ENCODE measurements at places on chromosomes 2 and 18. TPM values are rescaled to one million over a fixed set of nuclear protein-coding genes. Genes with fewer than 3 reads are reported as not detected.

DNA sequence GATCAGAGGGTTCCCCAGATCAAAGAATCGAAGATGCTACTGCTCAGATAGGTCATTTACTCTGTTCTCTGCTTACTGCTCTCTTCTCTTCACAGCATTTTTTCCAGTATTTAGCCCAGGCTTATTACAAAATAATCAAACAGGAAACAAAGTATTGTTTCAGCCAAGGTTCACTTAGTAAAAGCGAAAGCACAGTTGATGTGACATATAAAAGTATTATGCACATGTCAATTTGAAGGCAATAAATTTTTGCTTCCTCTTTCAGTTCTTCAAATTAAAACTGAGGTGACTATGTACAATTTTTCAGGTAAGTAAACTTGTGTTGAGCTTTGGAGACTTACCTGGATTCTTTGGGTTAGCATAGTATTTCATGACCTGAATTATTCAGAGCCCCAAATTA lies 262.8 kb upstream of the CHST9 start:
- no peak for ATAC-seq

- ATAC-seq: no peak
These were observed 52.5 kb upstream of the SALL3 start for GRCh38 chr18:78927156-78927555.

- ATAC-seq: peak; percentile 63
These were observed 3.1 kb downstream of the WNT10A start for GRCh38 chr2:218883491-218884490.

Gene DAW1
- not detected for total RNA-seq

DNA sequence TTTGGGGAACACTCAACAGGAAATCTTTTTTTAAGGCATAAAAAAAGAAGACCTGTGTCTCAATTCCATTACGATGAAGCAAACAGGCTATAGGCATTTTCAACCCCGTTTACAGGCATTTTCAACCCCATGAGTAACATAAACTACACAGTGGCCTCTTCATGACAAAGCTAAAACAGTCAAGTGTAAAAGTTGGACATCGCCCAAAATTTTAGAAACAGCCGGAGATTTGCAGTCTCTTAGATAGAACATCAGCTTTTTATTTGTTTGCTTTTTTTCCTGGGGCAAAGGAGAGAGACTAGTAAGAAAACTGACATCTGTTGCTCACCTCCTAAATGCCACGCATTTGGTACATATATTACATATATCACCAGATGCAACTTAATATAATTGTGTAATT lies 173.7 kb downstream of the CMPK2 start:
- no peak for ATAC-seq

GRCh38 chr2:223007531-223007930 lies 44.5 kb upstream of the KCNE4 start:
- no peak for ATAC-seq

Measured in esophagus mucosa (tissue), 1 donor.